ENCODE measurements at places on chromosomes 5 and 9. TPM values are rescaled to one million over a fixed set of nuclear protein-coding genes. Genes with fewer than 3 reads are reported as not detected.

Gene SLC45A2
- not detected for total RNA-seq

- DNase-seq: no peak
Measured at GRCh38 chr9:134306636-134307600, 19.3 kb upstream of the RXRA start.

- DNase-seq: no peak
Measured at GRCh38 chr9:34570809-34571480, 18.6 kb downstream of the CNTFR start.

Gene PHF24
- 0.39 TPM for total RNA-seq

DNA sequence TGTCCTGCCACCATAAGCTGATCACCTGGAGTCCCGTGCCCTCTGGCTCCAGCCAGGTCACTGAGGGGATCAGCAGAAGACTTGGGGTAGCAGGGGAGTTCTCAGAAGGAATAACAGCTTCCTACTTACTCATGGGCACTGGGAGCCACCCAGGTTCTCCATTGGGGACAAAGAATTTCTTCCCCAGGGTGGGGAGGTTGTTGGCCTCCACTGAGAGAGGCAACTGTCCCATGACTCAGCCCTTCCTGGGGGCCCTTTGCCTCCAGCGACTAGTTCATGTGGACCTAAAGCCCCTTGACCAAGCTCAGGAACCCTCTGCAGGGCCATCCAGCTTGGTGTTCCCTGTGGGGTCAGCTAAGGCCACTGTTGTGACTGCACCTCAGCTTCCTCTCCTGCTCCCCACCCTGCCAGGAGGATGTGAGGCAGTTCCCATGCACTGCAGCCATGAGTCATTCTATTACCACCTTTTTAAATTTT lies 175.0 kb downstream of the AUH start:
- no peak for DNase-seq

Gene PRSS3
- total RNA-seq: not detected

Gene ARHGEF37
- 3.9 TPM for total RNA-seq

GRCh38 chr9:2593744-2594143 lies 27.8 kb upstream of the VLDLR start:
- DNase-seq: no peak

GRCh38 chr5:66814146-66814991 lies 218.2 kb downstream of the MAST4 start:
- DNase-seq: no peak

- DNase-seq: no peak
Measured at GRCh38 chr5:132098621-132099020, 25.0 kb downstream of the CSF2 start.

GRCh38 chr5:31113101-31113500 lies 80.4 kb upstream of the CDH6 start:
- DNase-seq: no peak

DNA sequence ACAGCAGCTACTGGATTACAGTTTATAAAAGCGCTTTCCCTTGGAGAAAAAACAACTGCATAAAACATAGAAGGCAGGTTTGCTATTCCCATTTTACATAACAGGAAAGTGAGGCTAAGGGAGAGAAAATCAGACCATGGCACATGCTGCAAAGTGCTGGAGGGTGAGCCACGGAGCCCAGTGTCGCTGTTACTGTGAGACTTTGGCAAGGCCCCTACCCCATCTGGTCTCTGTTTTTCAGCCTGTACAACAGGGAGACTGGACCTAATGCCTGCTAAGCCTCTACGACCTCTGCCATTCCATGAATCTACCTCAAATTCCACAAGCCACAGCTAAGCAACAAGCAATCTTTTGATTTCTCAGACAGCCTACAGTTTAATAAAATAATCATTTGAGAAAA lies 139.2 kb downstream of the GABBR2 start:
- DNase-seq: no peak

Gene PITX1
- total RNA-seq: 0.13 TPM

Data from mesenteric fat pad (tissue), 1 donor.